ENCODE measurements at places on chromosomes 12 and 14. TPM values are rescaled to one million over a fixed set of nuclear protein-coding genes. Genes with fewer than 3 reads are reported as not detected.

GRCh38 chr14:68364792-68365192, 428.1 kb downstream of the ZFP36L1 start:
- H3K36me3 ChIP-seq = no peaks in the 10 kb centered on the region
- no peak for DNase-seq
- no peak overlapping the region for H3K4me3 ChIP-seq
- H3K4me1 ChIP-seq = peaks cover 48% of the 10 kb centered on the region
- no peak overlapping the region for H3K27ac ChIP-seq

The CFAP251 gene
- 0.85 TPM for total RNA-seq

The TAS2R19 gene
- 2.7 TPM for total RNA-seq

The ATN1 gene
- 38.0 TPM for total RNA-seq

The AHNAK2 gene
- 0.03 TPM for total RNA-seq

Measured in GM12878 (cell line).